ENCODE measurements at places on chromosomes 6 and 20.

DNA sequence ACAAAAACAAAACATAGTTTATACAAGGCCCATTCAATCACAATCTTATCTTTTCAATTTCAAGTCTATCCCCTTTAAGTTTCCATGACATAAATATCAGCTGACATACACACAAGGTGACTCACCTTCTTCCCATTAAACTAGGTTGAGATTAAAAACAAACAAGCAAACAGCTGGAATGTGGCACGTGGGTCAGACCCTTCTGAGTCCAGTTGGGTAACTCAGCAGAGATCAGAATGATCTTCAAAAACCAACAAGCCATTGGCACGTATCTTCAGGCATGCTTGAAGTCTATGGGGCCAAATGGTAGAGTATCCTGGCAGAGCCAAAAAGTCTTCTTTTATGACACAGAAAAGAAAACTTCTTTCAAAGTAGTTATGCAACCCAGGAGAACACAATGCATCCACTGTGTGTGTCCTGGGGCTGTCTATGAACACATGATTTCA is 603.5 kb upstream of the CITED2 start:
- DNase-seq: no peak

- DNase-seq: peak; percentile 26
These were observed 32.3 kb downstream of the YTHDF1 start for GRCh38 chr20:63183422-63184146.

DNA sequence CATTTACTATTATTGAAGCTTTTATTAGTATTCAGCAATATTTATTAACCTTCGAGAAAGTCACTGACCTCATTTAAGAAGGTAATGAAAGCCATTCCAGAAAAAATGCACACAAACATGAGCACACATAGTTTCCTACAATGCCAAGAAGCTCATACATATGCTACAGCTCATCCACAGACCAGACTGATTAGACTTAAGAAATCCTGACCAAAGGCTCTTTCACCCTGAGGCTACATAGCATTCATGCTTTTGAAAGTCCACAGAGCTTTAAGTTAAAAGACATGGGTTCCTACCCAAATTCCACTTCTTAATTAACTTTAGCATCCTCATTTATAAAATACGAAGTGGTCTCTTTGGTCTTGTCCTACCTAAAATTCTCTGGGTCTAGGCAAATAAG is 430.4 kb downstream of the TBC1D32 start:
- no peak for DNase-seq

DNA sequence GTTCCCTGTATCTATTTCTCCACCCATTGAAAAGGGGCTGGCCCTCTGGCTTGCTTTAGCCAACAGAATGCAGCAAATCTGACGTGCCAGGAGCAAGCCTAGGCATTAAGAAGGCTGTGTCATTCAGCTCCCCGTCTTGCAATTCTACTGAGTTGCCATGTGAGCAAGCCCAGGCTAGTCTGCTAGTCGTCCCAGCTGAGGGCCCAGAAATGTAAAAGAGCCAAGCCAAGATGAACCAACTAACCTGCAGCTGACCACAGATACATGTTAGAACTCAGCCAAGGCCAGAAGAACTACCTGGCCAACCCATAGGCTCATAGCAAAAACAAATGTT is 30.1 kb downstream of the PREP start:
- DNase-seq: no peak

DNA sequence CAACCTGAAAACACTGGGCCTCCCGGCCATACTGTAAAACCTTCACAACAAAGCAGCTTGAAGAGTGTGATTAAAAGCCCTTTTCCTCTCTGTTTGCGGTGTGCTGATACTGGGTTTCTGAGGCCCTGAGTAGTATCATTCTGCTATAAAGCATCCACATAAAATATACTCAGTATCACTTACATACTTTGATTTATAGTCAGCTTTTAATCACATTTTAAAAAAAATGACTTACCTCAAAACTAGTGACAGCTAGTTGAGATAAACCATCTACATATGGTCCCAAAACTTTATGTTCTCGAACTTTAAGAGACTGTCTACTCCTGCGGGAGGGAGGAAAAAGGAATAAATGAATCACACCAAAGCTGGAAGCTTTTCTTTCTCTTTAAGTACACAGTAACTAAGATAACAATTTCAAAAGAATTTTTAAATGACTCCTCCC is 135.7 kb downstream of the KIF13A start:
- DNase-seq: no peak

GRCh38 chr6:41406728-41407489 is 71.5 kb downstream of the NCR2 start:
- no peak for DNase-seq

GRCh38 chr6:130937942-130938604 is 110.9 kb downstream of the SMLR1 start:
- no peak for DNase-seq

GRCh38 chr20:39132093-39132492 is 169.9 kb downstream of the DHX35 start:
- no peak for DNase-seq

- DNase-seq: no peak
These were observed 264.3 kb upstream of the ECI2 start for GRCh38 chr6:4399656-4400055.

- DNase-seq: no peak
These were observed 519.5 kb downstream of the PHF3 start for GRCh38 chr6:64155063-64155462.

- no peak for DNase-seq
These were observed 44.3 kb downstream of the TRERF1 start for GRCh38 chr6:42407379-42407778.

- DNase-seq: no peak
These were observed 766.0 kb upstream of the MAP3K7 start for GRCh38 chr6:91352878-91353277.
